ENCODE measurements at places on chromosomes 2 and 18.

DNA sequence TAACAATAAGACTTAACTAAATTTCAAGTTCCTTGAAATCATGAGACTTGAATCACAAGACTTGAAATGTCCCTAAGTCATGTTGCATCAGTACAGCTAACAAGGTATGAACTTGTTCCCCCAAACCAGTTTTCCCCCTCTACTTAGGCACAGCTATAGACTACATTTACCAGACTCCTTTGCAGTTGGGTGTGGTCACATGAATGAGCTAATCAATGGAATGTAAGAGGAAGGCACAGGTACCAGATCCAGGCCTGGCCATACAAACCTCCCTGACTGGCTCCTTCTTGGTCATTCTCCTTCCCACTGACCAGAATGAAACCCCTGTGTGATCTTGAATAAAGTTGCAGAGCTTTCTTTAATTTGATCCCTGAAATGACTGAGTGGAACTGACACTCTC lies 77.8 kb downstream of the DNER start:
- DNase-seq = no peak

DNA sequence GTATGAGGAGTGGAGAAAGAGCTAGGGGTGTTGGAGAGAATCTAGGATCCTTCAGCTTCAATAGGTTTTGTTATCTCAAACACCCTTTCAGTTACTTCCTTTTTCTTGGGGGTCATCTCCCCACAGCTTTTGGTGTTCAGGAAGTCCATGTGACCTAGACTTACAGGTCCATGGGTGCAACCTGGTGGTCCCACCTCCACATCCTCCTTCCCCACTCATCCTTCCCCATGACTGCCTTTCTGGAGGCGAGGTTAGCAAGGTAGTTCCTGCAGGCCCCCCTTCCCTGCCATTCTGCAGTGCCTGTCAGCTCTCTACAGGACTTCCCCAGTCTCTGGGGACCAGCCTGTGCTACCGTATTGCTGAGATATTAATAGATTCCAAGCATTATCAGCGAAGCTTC lies 107.6 kb downstream of the TMEM17 start:
- no peak for DNase-seq

- DNase-seq = no peak
Measured at GRCh38 chr2:166959556-166959955, 71.3 kb downstream of the XIRP2 start.

DNA sequence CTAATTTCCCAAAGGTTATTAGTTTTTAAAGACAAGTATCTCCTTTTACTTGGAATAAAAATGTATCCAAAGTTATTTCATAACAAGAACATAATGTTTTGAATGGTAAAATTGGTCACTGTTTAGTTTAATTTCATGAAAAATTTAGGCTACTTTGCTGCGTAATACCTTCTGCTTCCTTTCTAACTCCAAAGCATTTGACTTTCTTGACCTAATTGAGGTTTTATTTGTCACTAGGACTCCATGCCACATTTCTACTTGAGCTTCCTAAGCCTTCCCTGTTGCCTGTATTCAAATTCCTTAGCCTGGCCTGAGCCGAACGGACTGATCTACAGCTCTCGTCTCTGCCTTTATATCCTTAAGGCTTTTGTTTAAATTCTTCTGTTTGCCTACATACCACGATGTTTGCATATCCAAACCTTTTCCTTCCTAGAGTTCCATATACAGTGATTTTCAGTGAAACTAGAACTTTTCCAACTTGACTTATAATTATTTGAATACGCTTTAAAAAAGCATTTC lies 25.1 kb downstream of the ARMC9 start:
- DNase-seq = no peak

DNA sequence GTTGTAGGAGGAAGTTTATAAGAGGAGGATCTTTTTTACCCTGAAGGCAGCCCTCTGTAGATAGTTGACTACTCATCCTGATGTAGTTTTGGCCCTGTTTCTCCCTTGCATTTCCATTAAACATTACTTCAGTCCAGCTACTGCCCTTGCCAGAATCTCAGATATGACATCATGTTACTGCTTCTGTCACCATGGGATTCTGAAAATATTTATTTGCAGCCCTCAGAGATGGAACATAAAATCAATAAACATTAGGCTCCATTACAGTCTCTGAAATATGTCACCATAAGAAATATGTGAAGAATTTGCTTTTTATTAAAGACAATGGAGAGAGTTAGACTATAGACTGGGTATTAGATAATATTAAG lies 68.7 kb upstream of the STK39 start:
- DNase-seq = no peak

All from H4 (cell line).